Stimulated activated CD4-positive, alpha-beta T cell treated with anti-CD3 and anti-CD28 coated beads, Interleukin-2, amount 100 ng/mL, for 48 hours (primary cell): ENCODE measurements at places on chromosomes 7 and 10.
A peak's percentile ranks its signal among the peaks of the same experiment; 100 is the strongest.

- DNase-seq: peak; percentile 10
Observed at GRCh38 chr10:99711129-99711719, 20.7 kb downstream of the COX15 start.

DNA sequence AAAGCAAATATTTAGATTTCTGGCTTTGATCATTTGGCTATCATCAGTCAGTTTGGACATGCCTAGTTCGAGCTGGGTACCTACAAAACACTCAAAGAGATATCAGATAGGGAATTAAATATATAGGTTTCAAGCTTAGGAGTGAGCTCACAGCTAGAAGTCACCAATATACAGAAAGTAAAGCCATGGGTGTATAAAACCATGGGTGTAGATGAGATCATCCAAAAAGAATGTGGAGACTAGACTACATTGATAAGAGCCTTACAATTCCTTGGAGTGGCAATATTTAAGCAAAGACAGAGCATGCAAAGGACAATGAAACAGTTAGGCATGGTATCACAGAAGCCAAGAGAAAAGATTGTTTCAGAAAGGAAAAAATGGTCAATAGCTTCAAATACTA lies 7.2 kb upstream of the RALA start:
- no peak for DNase-seq

- no peak for DNase-seq
Observed at GRCh38 chr7:117014673-117015133, 61.4 kb downstream of the ST7 start.

GRCh38 chr7:133693281-133693680 lies 433.9 kb upstream of the LRGUK start:
- DNase-seq: no peak

DNA sequence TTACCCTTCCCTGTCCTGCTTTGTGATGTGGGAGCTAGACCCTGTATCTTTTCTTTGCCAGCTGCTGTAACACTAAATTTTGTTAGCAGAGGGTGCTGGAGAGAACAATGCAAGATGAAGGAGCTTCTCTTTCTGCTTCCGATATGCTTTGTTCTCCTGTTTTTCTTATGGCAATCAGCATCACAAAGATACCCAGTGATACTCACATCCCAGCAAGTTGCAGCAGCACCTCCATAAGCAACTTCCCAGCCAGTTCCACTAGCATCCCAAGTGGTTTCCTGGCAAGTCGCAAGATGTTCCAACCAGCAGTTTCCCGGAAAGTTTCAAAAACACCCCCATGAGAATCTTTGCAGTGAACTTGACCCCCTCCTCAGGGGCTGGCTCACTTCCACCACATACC lies 148.6 kb downstream of the IMMP2L start:
- DNase-seq: no peak

DNA sequence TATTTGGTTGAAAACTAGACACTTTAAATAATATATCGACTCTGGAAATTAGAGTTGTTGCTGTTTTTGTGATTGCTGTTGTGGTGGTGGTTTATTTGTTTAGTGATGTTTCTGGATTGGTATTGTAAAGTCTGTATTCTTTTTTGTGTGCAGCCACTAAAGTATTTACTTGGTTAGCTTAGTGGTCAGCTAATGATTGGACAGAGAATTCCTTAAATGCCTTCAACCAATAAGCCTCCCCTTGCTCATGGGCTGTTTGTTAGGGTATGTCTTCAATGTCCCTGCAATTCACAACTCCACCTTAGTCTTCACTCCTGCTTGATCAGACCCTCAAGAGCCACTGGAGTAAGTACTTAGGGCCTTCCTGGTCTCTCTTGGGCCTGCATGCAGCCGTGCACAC lies 71.0 kb downstream of the PAXIP1 start:
- DNase-seq: no peak

DNA sequence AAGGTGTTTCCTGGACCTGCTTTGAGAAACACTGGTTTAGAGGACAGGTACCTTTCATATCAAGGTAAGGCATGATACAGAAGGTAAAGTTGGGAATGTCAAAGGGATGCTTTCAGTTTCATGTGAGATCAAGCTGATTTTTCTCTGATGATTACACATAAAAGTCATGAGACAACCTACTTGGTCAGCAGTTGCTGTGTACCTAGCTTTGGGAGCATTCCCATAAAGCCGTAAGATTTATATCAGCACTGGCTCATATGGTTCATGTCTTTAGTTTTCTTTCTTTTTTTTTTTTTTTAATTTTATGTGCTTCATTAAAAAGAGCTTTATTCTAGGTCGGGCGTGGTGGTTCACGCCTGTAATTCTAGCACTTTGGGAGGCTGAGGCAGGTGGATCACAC lies 265.3 kb upstream of the LRGUK start:
- no peak for DNase-seq

DNA sequence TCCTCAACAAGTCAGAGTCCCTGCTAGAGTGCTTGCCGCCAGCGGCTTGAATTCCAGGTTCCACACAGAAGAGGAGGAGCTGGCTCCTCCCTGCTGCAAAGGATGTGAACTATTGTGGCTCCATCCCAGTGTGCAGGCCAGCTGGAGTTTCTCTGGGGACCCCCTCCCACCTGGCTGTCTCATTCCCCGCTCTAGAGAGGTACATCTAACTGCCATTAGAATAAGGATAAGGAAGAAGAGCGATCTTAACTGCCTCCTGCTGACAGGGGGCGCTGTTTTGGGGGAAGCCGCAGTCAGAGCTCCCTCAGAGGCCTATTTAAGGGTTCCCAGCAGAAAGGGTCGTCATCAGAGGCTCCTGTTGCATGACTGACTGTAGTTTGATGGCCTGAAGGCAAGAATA lies 40.8 kb upstream of the HECW1 start:
- DNase-seq: peak; percentile 13

DNA sequence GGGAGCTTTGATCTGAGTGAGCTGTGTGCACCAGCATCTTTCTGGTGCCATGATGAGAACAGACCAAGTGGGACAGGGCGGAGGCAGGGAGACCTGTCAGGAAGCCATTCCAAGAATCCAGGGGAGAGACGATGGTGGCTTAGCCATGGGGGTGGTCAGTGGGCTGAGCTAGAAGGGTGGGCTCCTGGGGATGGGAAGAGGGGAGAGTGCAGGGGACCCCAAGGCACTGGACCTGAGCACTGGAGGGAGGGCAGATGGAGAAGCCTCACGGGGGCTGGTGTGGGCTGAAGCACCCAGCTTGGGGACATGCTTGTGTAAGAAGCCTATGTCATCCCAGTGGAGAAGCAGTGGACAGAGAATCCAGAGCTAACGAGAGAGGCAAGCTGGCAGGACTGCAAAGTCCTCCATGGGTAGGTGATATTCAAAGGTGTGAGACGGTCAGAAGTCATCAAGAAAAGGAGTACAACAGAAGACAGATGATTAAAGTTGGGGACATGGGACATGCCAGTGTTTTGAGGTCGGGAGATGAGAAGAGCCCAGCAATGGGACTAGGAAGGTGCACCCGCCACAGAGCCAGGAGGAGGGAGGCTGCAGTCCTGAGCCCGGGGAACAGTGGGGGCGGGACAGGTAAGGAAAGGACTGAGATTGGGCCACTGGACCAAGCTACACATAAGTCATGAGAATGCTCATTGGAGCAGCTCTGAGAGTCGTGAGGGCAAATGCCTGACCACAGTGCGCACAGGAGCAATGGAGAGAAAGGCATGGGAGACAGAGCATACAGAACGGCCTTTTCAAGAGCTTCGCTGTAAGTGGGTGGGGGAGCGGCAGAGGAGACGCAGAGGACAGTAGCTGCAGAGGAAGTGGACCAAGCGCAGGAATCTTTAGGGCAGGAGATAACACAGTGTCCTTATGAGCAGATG lies 72.0 kb downstream of the GRID1 start:
- DNase-seq: no peak

DNA sequence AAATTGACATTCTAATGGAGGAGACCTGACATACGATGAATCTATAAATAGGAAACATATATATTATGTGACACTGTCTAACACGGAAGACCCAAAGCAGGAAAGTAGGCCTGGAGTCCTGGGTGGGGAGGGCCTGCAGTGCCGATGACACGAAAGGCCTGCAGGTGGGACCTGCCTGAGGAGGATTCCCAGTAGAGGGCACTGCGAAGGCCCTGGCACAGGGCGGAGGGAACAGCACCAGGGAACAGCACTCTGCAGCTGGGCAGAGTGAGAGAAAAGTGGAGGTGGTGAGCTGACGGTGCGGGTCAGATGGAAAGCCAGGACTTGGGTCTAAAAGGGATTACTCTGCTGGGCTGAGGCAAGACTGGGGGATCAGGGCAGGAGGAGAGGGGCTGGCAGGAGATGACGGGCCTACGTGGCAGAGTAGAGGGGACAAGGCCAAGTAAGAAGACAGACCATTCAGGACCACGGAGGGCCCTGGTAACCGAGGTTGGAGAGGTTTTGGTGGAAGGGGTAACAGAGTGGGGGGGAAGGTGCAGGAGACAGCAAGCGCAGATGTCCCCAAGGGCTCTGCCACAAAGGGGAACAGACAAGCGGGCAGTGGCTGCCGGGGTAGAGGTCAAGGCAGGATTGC lies 8.1 kb downstream of the ZNF746 start:
- DNase-seq: no peak

DNA sequence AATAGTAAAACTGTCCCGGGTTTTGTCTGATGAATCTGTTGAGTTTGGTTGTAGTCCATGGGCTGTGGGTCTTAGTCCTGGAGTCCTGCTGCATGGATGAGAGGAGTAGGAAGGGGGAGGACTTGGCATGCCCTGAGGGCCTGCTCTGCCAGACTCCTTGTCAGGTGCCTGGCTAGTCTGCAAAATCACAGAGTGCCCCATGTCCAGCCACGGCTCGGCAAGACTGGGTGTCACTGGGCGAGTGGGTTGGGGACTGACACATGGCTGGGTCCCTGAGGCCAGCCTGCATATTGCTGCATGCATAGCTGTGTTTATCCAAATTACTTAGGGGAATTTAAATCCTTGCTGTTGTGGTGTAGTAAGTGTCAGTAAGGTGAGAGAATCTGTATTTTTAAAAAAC lies 9.7 kb downstream of the MINDY4 start:
- DNase-seq: no peak

GRCh38 chr10:8873310-8873709 lies 818.8 kb downstream of the GATA3 start:
- DNase-seq: no peak

- DNase-seq: no peak
Observed at GRCh38 chr10:69786791-69787190, 14.9 kb upstream of the COL13A1 start.

DNA sequence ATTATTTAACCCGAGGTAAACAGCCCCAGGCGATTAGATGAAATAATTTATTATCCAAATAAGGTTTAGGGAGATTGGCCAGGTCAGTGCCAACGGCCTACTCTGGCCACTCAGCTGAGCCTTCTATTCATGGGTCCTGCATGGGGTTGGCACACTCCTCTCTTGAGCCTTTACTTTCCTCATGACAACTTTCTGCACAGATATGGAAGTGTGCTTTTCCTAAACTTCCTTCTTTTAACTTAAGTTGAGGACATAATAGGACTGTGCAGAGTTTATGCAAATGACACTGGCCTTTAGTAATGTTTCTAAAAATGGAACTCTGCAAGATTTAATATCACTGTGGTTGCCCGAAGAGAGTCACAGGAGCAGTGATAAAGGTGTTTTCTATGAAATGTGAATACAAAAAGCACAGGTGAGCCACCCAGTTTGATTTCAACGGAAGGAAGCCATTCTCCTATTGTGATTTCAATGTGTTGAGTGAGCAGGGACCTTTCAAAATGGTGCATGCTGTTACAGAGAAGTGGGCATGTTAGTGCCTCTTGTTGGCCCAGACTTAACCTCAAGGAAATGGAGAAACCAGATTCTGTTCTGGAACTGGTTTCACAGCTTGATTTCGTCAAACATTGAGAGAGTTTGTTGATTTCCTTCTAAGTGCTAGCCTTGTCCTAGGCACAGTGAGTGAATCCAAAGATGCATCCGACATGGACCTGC lies 55.7 kb downstream of the LYZL2 start:
- no peak for DNase-seq

DNA sequence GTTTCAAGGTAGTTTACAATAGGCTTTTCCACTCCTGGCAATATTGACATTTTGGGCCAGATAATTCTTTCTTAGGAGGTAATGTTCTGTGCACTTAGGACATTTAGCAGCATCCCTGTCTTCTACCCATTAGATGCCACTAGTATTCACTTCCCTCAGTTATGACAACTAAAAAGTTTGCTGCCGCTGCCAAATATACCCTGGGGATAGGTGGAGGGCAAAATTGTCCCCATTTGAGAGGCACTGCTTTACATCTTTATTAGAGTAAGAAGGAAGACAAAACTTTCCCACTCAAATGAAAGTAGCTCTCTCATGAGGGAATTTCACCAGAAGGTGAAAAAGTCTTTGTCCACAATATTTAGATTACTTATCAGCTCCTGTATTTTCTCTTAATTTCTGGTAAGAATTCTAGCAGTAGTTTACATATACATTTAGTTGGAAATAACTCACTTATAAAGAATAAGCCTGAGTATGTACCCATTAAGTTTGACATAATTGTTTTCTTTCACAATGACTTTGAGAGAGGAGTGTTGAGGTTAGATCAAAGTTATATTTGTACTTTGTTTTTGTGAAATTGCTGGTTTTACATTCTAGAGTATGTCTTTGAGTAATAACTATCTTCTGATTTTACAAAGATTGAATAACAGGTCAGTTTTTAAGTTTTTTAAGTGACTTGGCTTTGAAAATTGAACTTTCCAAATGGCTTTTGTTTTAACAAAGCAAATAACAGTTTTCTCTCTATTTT lies 46.0 kb downstream of the HELLS start:
- no peak for DNase-seq

- DNase-seq: no peak
Observed at GRCh38 chr7:47350425-47350824, 231.5 kb downstream of the TNS3 start.

GRCh38 chr10:122875843-122876466 lies 3.4 kb downstream of the FAM24B start:
- DNase-seq: no peak

DNA sequence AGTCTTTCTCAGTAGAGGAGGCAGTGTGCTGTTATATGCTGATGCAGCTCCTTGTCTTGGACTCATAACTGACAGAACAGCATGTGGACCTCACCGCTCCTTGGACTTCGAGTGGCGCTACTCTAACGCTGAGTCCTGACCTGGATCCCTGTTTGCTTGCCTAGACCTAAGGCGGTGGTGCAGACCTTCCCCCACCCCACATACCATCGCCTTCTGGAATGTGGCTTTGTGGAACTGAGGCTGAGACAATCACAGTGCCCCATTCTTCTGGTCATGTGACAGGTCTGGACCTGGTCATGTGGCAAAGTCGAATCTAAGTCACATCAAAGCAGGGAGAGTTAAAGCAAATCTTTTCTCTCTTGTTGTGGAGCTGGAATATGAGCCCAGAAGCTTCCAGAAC lies 190.7 kb upstream of the MKI67 start:
- DNase-seq: no peak

- no peak for DNase-seq
Observed at GRCh38 chr7:46006212-46006611, 85.1 kb upstream of the IGFBP3 start.

GRCh38 chr7:16244469-16244868 lies 176.9 kb downstream of the CRPPA start:
- no peak for DNase-seq

DNA sequence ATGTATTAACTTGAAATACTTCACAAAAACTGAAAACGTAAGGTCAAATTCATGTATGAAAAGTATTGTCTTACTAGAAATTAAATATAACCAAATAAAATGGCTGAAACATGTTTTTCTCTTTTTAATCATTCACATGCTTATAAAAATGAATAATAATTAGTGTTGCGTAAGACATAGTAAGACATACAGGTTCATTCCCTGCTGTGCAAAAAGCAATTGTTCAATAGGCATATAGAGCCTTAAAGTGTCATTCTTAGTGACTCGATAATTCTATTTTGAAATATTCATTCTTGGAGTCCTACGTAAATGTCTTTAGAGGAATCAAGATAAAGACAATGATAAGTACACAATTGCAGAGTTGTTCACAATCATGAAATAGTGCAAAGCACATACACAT lies 337.1 kb downstream of the SUGCT start:
- DNase-seq: no peak
